ENCODE measurements at places on chromosomes 12 and 14.
A peak's percentile ranks its signal among the peaks of the same experiment; 100 is the strongest.

DNA sequence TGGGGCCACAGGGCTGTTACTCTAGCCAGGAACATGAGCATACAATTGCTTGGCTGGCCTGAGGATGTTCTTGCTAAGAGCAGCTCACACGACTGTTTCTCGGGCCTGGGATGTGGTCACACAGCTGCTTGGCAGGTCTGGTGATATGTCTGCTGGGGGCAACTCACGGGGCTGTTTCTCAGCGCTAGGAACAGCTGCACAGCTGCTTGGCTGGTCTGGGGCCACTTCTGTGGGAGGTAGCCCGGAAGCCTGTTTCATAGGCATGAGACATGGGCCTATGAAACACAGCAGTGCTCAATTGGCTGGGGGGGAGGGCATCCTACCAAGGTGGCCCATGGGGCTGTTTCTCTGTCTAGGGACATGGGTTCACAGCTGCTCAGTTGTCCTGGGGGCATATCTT lies 73.4 kb upstream of the DDHD1 start:
- no peak for DNase-seq

DNA sequence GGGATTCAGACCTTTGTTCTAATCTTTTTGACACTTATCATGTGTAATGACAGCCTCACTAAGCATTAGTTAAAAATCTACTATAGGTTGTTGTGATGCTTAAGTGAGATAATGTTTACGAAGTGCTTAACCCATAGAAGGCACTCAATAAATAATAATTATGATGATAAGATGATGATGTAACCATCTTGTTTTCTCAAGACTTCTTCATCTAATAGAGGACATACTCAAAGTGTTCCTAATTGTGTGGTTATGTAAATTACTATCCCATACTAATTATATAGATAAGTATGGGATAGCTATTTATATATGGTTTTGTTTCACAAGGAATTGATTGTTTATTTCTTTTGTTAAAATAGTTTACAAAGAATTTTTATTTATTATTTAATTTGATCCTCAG lies 76.9 kb downstream of the MIPOL1 start:
- DNase-seq: no peak

- DNase-seq: no peak
Observed at GRCh38 chr12:21483531-21483930, 17.9 kb downstream of the RECQL start.

DNA sequence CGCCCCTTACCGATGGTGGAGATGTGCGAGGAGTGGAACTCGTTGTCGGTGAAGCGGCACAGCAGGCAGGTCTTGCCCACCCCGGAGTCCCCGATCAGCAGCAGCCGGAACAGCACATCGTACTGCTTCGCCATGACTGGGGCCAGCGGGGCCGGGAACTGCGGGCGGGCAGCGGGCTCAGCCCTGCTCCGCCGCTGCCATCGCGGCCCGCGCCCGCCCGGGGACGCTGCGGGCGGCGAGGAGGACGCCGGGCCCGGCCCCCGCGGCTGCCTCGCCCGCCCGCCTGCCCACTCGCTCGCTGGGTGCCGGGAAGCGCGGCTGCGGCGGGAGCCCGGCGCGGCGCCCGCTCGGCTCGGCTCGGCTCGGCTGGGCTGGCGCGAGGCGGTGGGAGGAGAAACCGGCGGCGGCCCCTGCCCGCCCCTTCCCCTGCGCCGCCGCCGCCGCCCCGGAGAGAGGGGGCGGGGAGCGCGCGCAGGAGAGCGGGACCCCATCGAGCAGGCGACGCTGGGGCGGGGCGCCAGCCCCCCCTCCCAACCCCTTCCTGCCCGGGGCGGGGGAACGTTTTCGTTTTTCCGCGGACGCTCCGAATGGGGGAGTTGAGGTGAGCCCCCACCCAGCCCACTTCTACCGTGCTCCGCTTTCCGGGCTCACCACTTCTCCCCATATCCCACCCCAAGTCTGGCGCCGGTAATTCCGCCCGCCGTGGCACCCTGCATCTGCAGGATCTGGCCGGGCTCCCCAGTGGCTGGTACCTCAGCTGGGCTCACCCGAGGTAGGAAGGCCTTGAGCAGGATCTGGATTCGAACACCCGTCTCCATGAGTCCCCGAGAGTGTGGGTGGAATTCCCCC lies at the start of gene RAB15:
Gene RAB15, minus strand, starts transcription at position 394 of the 849 bp plus-strand sequence. Its CDS starts 260 bp downstream, at position 134.
- DNase-seq: peak; percentile 57

DNA sequence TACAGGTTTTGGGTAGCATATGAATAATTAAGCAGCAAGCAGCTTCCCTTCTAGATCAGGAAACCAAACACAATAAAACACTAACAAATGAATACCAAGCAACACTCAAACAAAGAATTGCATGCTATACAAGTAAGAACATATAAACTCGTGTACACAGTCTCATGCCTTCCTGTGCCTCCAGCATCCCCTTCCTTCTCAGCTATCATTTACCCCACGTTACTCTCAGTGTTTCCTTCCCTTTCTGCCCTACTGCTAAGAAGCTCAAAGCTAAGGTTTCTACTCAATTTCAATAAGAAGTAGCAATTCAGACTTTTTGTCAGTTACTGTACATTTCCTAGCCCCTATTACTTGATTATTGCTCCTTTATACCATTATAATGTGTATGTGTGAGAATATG lies 81.0 kb downstream of the DUSP16 start:
- no peak for DNase-seq

DNA sequence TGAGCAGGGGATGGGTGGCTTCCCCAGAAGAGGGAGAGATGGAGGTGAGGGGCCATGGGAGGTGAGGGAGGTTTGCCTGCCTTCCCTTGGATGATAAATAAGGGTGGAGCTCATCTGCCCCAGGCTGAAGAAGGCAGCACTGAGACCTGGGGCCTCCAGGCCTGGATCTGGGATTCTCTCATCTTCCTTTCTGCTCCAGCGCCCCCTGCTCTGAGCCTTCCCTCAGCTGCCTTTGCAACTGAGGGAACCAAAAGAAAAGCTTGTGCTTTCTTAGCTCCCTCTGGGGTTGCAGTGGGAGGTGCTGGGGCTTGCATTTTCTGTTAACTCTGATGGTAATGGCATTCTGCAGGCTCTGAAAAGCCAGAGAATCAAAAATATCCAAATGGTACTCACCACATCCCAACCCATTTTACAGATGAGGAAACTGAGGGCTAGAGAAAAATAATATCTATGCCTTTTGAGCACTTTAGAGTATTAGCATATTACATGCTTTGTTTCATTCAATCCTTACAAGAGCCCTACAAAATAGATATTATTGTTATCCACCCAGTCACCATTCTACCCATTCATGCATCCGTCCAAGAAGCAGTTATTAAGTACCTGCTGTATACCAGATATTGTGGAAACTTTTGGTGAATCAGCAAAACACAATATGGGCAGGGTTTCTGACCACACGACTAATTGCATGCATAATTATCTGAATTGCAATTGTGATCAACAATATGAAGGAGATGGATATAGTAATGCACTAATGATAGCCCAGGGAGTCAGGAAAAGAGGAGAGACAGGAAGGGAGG lies 102.2 kb downstream of the WSCD2 start:
- no peak for DNase-seq

DNA sequence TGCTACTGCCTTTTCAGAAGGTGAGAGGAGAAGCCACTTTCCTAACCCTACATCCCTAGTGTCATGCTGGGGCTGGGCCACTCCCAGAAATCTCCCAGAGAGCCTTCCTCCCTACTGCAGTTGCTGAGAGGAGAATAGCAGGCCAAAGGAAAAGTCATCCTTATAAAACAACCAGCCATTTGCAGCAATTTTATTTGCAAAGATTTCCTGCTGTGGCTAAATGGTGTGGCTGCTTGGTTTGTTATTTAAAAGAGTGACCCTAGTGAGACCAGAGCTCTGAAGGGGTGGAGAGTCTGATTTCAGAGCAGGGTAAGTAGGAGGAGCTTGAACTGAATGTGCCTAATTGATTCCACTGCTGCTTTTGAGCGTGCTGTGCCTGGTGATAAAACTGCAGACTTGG lies 232.0 kb downstream of the GRIN2B start:
- no peak for DNase-seq

- no peak for DNase-seq
Observed at GRCh38 chr12:5914387-5915149, 30.5 kb downstream of the ANO2 start.

DNA sequence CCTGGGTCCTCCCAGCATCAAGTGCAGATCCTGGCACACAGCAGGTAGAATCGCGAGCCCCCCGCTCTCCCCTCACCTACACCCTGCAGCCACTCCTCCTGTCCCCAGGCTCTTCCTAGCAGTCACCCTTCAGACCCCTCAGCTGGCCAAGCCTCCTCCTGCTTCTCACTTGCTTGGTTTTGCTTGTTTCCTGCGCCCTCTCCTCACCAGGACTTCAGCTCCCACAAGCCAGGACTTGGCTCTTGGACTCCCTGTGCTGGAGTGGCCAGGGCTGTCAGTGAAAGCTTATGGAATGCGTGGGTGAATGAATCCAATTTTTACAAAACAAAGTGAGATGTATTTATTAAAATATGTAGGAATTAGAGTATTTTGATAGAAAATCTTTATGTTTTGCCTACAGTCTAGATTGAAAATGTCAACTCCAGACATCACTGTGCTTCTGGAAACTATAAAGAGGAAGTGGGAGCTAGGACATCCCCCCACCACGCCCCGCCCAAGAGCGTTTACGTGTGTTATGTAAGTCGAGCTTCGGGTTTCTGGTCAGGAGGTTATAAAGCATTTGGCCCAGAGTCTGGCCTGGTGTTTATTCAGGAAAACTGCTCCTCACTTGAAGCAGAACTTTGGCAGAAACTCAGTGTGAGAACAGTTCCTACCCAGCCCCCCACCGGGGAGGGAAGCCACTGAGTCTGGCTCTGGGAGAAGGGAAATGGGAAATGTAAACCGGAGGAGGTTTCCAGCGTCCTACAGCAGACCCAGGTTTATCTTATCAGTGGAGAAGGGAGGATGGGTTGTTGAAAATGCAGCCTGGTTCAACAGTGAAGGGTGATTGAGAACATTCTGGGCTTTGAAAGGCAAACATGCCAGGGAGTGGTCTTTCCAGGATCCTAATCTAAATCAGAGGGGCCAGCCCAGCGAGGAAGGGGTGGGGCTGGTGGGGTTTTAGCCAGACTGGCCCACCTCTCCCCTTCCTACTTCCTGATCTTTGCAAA lies 8.8 kb downstream of the ALDH2 start:
- DNase-seq: peak; percentile 84

DNA sequence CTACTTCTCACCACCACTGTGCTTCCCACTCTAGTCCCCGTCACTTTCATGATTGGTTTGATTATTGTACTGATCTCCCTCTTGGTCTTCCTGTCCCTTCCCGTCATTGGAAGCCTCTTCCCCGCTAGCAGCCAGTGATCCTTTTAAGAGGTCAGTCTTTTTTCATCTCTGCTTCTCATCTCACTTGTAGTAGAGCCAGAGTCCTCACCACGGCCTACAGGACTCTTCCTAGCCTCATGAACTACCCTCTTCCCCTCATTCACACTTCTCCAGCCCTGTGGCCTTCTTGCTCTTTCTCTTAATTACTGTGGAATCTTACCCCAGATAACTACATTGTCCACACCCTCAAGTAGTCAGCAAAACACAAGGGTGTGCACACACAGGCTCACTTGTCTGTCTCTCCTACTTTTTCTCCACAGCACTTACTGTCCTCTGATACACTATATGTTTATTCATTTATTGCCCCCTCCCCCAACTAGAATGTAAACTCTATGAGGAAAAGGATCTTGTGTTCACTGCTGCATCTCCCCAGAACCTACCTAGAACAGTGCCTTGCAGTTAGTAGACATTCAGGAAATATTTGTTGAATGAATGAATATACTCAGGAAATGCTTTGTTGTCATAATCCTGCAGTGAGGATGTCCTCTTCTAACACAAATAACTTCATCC lies 66.3 kb downstream of the CKB start:
- DNase-seq: no peak

- no peak for DNase-seq
Observed at GRCh38 chr14:61564618-61565091, 130.7 kb upstream of the HIF1A start.

- DNase-seq: no peak
Observed at GRCh38 chr14:34662561-34663088, 32.7 kb upstream of the SNX6 start.

GRCh38 chr12:80708975-80709328 lies 1.5 kb downstream of the MYF6 start:
- DNase-seq: no peak

DNA sequence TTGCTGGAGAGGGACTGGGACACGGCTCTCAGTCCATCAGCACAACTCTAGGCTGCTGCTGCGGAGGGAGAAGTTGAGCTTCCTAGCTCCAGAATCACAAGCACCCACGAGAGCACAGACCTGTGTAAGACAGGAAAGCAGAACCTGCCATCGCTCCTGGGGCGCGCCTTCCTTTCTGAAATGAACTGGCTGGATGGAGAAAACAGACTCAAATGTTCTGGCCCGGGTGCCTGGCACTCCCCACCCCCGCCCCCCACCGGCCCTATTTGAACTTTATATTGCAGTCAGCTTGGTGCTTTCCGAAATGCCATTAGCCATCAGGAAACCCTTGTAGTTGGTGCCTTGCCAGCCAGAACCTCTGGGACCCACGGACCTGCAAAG lies 23.8 kb downstream of the MVK start:
- no peak for DNase-seq

- no peak for DNase-seq
Observed at GRCh38 chr14:89409961-89410360, 7.1 kb downstream of the FOXN3 start.

- no peak for DNase-seq
Observed at GRCh38 chr14:55849833-55850232, 268.4 kb upstream of the PELI2 start.

DNA sequence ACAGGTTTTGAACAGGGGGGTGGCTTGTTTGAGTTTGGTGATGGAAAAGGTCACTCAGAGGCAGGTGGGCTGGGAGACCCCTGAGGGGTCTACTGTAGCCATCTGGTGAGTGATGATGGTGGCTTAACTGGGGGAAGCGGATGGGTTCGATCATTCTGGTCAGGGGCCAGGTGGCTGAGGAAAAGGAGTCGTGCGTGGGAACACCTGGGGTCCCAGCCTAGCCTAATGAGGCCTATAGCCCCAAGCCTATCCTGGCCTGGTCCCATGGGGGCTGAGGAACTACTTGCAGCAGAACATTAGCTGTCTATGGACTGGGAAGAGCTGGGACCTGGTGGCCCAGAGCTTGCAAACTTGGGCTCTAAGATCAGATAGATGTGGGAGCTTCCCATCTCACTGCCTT lies 158.4 kb upstream of the MYL2 start:
- no peak for DNase-seq

DNA sequence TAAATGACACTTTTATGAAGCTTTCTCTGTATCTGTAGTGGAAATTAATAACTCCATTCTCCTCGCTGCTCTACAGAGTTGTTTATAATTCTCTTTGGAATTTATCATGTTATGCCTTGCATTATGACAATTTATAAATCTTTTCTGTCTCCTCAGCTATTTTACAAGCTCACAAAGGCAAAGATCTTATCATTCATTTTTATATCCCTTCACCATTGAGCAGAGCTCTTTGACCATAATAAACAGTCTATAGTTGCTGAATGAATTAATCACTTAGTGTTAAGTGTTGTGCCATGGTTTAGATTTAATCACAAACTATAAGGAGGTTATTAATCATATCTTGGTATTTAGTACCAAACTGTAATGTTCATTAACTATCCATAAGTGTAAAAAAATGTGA lies 126.4 kb downstream of the NAV3 start:
- no peak for DNase-seq

DNA sequence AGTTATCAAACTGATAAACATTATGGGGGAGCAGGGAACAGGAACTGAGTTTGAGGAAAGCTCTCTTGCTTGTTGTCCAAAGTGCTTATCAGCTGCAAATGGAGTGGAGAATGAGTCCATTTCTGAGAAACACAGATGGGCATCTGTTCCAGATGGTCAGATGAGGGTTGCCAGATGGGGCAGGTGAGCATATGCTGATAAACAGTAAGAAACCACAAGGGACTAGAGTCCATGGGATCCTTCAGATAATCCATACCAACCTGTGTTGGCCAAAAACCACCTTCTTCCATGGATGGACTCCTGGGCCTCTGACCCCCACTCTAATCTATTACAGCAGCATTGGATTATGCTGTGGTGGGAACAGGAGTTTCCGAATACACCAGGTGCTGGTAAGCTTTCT lies 38.3 kb downstream of the GNS start:
- DNase-seq: no peak
